ENCODE measurements at places on chromosomes 1 and 21.

DNA sequence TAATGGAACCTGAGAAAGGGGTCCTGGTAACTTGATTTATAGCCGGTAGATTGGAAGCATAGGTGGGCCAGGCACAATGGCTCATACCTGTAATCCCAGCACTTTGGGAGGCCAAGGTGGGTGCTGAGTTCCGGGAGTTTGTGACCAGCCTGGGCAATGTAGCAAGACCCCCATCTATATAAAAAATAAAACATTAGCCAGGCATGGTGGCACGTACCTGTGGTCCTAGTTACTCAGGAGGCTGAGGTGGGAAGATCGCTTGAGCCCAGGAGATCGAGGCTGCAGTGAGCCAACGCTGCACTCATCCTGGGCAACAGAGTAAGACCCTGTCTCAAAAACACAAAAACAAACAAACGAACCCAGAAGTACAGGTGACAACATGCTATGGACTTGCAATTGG, 76.5 kb downstream of the ZNF281 start:
- DNase-seq, result no peak

- no peak for DNase-seq
Observed at GRCh38 chr1:90835661-90836344, 118.7 kb upstream of the BARHL2 start.

DNA sequence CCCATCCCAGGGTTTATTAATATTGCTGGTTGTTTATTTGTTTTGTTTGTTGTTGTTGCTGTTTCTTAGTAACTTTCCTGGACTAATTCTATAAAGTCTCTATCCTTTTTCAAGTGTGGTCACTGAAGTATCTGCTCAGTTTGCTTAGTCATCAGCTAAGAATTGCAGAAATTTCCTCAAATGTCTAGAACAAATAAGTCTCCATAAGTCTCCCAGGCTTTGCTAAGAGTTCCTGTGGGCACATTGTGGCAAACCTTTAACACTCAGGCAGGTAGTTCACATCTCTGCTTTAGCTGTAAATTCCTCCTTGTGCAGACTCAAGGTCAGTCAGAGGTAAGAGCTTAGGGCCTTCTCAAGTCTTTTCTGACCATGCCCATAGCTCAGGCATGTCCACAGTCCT, 38.9 kb upstream of the C1orf185 start:
- no peak for DNase-seq

GRCh38 chr1:200771625-200772555, 33.2 kb downstream of the CAMSAP2 start:
- no peak for DNase-seq

All from NCI-H1417 treated with DMSO at 0.1 percent for 48 hours (cell line).